ENCODE measurements at places on chromosomes 2 and 18. TPM values are rescaled to one million over a fixed set of nuclear protein-coding genes. Genes with fewer than 3 reads are reported as not detected.

The GALR1 gene
- not detected for polyA plus RNA-seq

The HAAO gene
- polyA plus RNA-seq = 6.9 TPM

The POTEJ gene
- not detected for polyA plus RNA-seq

The RNF152 gene
- 2.1 TPM for polyA plus RNA-seq

The SLC30A3 gene
- 0.09 TPM for polyA plus RNA-seq

The MAB21L4 gene
- polyA plus RNA-seq = 181 TPM

The ZSWIM2 gene
- not detected for polyA plus RNA-seq

The VSNL1 gene
- polyA plus RNA-seq = 47.2 TPM

The MERTK gene
- polyA plus RNA-seq = 2.5 TPM

The C18orf32 gene
- polyA plus RNA-seq = 47.3 TPM
